ENCODE measurements at places on chromosomes 1 and 21.

GRCh38 chr1:110258734-110259133, 48.6 kb downstream of the KCNC4 start:
- H3K27me3 ChIP-seq = peaks cover 2% of the 10 kb centered on the region
- H3K27ac ChIP-seq = no peak overlapping the region
- H3K4me1 ChIP-seq = no peaks in the 10 kb centered on the region
- DNase-seq = no peak
- H3K4me3 ChIP-seq = no peak overlapping the region

DNA sequence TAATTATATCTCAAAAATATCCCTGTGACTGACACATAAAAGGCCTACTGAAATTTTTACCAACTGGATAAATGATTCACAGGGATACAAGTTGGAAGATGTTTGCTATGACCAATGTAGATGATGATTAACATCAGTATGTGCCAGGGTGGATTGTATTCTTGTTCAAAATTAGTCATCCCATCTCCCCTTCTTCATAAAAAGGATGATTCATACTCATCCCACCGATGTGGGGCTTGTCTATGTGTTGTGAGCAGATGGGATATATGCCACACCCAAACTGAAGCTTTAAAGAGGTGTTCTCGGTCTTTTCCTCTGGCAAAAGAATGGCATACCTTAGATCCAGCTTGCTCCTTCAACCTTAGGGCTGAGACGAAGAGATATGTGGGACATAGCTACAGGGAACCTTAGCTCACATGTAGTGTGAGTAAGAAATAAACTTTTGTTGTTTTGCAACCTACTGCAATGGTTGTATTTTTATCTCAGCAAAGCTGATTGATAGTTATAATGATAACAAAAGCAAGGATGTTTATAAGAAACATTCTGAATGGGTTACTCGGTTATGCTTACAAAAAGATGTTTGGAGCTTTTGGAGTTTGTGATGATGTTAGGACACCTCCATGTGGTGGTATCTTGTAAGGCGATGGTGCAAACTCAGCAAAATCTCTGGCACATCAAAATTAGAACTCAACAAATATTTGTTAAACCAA, 29.4 kb downstream of the SPATA17 start:
- no peak overlapping the region for H3K4me3 ChIP-seq
- no peaks in the 10 kb centered on the region for H3K36me3 ChIP-seq
- DNase-seq = peak; percentile 8
- H3K27me3 ChIP-seq = no peaks in the 10 kb centered on the region
- no peaks in the 10 kb centered on the region for H3K4me1 ChIP-seq
- no peak overlapping the region for H3K27ac ChIP-seq

- no peak overlapping the region for H3K27ac ChIP-seq
- no peaks in the 10 kb centered on the region for H3K4me1 ChIP-seq
- no peak for DNase-seq
Measured at GRCh38 chr21:31011412-31011811, 26.9 kb downstream of the KRTAP19-8 start.

- no peaks in the 10 kb centered on the region for H3K27me3 ChIP-seq
- DNase-seq = peak; percentile 80
- H3K27ac ChIP-seq = peak overlapping the region; percentile 70
- peaks cover 75% of the 10 kb centered on the region for H3K4me1 ChIP-seq
- H3K4me3 ChIP-seq = peak overlapping the region; percentile 38
- no peaks in the 10 kb centered on the region for H3K36me3 ChIP-seq
Measured at GRCh38 chr1:160108888-160109662, 6.5 kb upstream of the ATP1A2 start.

DNA sequence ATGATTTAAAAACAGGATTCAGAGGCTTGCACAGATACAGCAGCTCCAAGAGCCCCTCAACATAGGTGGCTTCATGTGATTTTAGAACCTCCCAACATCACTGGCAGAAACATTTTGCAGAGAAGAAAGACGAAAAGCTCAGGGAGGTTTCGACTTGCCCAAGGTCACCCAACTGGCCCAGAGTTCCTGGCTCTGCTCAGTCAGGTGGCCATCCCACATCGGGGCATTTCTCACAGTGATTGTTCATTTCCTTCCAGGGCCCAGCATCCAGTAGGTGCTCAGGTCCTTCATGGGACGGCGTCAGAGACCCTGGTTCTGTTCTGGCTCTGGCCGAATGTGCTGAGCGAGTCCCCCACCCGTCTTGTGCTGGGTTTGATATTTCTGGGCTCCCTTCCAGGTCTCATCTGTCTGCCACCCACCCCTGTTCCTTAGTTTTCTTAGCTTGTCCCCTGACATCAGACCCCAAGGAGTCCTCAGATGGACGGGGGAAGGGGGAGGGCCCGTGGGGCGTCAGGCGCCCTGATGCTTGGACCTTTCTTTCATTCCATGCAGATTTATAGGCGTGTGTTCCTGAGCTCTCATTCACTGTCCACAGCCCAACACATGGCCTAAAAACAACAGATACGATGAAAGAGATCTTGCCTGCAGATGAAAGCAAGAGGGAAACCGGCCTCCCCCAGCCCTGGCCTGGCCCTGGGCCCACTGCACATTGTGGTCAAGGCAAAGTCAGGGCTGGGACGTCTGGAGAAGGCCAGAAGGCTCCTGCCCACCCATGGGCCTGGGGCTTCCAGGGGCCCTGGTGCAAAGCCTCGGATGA, 123.1 kb upstream of the ZBTB40 start:
- H3K36me3 ChIP-seq = no peaks in the 10 kb centered on the region
- no peak overlapping the region for H3K4me3 ChIP-seq
- no peak overlapping the region for H3K27ac ChIP-seq
- H3K4me1 ChIP-seq = no peaks in the 10 kb centered on the region
- no peak for DNase-seq

DNA sequence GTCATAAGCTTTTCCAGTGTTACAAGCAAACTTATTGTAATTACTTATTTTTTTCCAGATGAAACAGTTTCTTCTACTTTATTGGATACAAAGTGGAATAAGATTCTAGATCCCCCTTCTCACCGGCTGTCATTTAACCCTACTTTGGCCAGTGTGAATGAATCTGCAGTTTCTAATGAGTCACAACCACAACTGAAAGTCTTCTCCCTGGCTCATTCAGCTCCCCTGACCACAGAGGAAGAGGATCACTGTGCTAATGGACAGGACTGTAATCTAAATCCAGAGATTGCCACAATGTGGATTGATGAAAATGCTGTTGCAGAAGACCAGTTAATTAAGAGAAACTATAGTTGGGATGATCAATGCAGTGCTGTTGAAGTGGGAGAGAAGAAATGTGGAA, 95.5 kb downstream of the ZFYVE9 start:
- no peak overlapping the region for H3K27ac ChIP-seq
- no peak overlapping the region for H3K4me3 ChIP-seq
- H3K36me3 ChIP-seq = 0 out of 3 replicates have a peak, but pooled peaks cover 19% of the 10 kb centered on the region
- H3K4me1 ChIP-seq = peaks cover 10% of the 10 kb centered on the region

GRCh38 chr21:33427051-33427450, 23.8 kb downstream of the IFNGR2 start:
- H3K4me3 ChIP-seq = no peak overlapping the region
- peaks cover 12% of the 10 kb centered on the region for H3K4me1 ChIP-seq
- no peak for DNase-seq
- H3K36me3 ChIP-seq = peaks cover 65% of the 10 kb centered on the region
- H3K27me3 ChIP-seq = no peaks in the 10 kb centered on the region

GRCh38 chr1:159851407-159851806, 11.1 kb downstream of the VSIG8 start:
- H3K27me3 ChIP-seq = peaks cover 25% of the 10 kb centered on the region
- no peak for DNase-seq
- H3K36me3 ChIP-seq = no peaks in the 10 kb centered on the region
- H3K4me3 ChIP-seq = no peak overlapping the region

- DNase-seq = no peak
- H3K4me3 ChIP-seq = no peak overlapping the region
- H3K27ac ChIP-seq = no peak overlapping the region
- H3K36me3 ChIP-seq = no peaks in the 10 kb centered on the region
Measured at GRCh38 chr1:209059376-209059775, 524.1 kb upstream of the CAMK1G start.

DNA sequence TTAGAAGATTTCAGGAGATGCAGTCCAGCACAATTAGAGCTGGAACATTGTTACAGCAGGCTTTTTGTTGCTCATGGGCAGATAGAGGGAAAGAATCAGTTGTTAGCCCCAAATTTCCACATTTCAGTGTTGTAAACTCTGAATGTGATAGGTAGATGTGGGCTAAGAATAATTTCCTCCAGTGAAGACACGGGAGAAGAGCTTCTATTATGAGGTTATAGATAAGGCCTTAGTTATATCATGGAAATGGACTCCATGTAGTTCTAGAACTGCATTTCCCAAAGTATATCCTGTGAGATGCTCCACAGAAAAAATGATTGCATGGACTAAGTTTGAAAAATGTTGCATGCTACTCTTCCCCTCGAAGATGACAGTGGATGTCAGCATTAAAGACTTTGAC, 64.9 kb downstream of the PRKAA2 start:
- H3K4me1 ChIP-seq = no peaks in the 10 kb centered on the region
- DNase-seq = no peak
- no peak overlapping the region for H3K27ac ChIP-seq
- peaks cover 4% of the 10 kb centered on the region for H3K36me3 ChIP-seq
- H3K4me3 ChIP-seq = no peak overlapping the region
- no peaks in the 10 kb centered on the region for H3K27me3 ChIP-seq

GRCh38 chr1:168333562-168334276, 53.0 kb downstream of the TBX19 start:
- peaks cover 3% of the 10 kb centered on the region for H3K27me3 ChIP-seq
- DNase-seq = no peak
- H3K4me1 ChIP-seq = no peaks in the 10 kb centered on the region
- H3K4me3 ChIP-seq = no peak overlapping the region

Measured in HepG2 (cell line).